ENCODE measurements at places on chromosomes 4 and X.

DNA sequence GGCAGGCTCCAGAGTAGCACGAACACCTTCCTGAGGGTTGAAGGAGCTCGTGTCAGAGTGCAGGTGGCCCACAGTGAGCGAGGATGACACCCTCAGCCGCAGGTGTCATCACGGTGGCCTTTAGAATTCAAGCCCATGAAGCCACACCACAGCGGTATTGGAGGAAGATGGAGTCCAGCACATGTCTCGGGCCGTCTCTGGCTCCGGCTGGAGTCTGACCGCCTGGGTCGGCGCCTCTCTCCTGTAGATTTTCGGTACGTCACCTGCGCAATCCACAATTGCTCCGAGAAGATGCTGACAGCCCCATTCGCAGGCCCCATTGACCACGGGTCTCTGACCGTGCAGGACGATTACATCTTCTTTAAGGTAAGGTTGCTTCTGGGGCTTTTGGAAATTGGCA, 229.4 kb upstream of the PSAPL1 start:
- DNase-seq, result no peak

GRCh38 chr4:185112104-185112503, 31.0 kb upstream of the SLC25A4 start:
- no peak for DNase-seq

GRCh38 chrX:30814978-30815377, 74.1 kb downstream of the TAB3 start:
- DNase-seq, result no peak

DNA sequence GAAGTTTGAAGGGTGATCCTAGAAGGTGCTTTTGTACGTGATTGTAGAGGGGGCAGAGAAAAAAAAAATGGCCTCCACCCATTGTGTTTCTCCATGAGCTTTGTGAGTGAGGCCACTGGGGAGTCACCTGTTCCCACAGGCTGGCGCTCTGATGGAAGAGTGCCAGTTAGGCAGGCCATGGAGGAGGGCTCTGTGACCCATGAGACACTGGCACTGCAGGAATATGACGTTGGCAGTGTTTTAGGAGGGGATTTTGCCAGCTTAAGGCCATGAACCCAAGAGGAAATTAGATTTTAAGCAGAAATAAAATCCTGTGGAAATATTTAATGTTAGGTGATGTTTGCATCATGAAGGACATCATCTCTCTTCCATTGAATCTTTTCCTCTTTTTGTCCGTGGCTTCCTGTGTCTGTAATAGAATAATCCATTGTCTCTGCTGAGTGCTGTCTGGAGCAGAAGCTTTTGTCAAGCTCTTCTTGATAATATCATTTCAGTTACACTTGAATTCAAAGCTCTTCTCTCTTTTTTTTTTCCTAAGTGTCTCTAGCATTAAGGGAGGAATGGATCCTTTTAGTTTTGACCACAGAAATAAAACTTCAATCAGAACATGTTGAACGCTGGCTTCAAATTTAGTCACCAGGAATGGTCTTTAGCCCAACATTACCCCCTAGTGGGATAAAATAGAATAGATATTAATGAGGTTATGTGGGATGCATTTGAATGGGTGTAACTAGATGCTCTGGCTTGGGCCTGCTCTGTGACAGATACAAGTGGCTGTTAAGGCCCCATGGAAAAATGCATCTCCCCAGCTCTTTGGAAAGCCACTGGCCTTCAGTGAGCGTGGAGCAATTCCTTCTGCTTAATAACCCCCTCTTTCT, 41.0 kb upstream of the UCP1 start:
- peak; percentile 65 for DNase-seq

DNA sequence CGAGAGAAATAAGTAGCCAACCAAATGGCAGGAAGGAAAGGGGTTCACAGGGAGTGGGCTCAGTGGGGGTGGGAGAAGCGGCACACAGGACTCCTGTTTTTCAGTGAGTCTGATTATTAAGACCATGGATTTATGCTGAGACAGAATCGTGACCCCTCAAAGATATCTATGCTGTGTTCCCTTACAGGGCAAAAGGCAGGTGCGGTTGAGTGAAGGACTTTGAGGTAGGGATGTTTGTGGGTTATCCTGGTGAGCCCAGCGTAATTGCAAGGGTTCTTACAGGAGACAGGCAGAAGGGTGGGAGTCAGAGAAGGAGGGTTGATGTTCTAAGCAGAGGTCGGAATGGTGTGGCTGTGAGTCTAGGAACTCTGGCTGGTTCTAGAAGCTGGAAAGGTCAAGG, 73.0 kb downstream of the EVC start:
- DNase-seq, result no peak

DNA sequence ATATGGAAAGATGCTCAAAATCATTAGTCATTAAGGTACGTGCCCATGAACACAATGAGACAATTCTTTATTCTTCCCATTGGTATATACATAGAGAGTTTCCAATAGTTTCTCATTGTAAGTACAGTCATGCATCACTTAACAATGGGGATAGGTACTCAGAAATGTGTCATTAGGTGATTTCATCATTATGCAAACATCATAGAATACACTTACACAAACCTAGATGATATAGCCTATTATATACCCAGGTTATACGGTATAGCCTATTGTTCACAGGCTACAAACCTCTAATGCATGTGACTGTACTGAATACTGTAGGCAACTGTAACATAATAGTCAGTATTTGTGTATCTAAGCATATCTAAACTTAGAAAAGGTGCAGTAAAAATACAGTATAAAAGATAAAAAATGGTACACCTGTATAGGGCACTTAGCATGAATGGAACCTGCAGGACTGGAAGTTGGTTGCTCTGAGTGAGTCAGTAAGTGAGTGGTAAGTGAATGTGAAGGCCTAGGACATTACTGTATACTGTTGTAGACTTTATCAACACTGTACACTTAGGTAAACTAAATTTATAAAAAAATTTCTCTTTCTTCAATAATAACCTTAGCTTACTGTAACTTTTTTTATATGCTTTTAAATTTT, 49.6 kb downstream of the KLHL13 start:
- DNase-seq, result peak; percentile 69

GRCh38 chr4:165631912-165632311, 241.1 kb upstream of the TLL1 start:
- peak; percentile 88 for DNase-seq

DNA sequence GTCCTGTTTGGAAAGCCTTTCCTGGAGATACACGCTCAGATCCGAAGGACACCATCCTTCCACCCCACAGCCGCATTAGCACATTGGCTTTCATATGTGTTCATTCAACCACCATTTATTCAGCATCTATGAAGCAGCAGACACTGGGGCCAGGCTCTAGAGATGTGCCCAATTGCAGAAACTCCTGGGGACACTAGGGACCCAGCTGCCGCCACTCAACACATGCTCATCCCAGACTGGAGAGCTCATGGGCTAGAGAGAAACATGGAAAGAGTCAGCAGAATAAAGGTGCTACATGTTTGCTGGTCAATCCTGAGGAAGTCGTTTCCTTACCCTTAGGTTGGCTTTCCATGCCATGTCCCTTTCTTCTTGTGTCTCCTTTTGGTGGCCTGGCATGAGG, 7.6 kb downstream of the CTAG1A start:
- no peak for DNase-seq

GRCh38 chrX:7071390-7071789, 76.1 kb upstream of the STS start:
- DNase-seq, result no peak

GRCh38 chrX:40104630-40104984, 6.8 kb upstream of the BCOR start:
- DNase-seq, result peak; percentile 50

DNA sequence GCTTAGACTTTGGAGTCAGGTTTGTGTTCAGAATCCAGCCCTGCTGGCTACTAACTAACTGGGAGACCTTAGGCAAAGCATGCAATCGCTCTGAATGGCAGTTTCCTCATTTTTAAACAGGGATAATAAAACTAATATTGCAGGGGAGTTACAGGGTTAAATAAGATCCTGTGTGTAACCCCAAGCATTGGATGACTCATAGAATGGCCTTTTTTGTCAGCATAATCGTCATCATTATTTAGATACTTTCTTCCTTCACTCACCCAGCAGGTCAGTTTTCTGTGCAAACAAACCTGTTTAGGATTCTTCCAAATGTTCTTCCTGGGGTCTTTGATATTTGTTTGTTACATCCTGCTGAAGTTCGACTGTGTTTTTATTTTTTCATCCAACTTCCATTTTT, 208.2 kb downstream of the EVC2 start:
- no peak for DNase-seq

DNA sequence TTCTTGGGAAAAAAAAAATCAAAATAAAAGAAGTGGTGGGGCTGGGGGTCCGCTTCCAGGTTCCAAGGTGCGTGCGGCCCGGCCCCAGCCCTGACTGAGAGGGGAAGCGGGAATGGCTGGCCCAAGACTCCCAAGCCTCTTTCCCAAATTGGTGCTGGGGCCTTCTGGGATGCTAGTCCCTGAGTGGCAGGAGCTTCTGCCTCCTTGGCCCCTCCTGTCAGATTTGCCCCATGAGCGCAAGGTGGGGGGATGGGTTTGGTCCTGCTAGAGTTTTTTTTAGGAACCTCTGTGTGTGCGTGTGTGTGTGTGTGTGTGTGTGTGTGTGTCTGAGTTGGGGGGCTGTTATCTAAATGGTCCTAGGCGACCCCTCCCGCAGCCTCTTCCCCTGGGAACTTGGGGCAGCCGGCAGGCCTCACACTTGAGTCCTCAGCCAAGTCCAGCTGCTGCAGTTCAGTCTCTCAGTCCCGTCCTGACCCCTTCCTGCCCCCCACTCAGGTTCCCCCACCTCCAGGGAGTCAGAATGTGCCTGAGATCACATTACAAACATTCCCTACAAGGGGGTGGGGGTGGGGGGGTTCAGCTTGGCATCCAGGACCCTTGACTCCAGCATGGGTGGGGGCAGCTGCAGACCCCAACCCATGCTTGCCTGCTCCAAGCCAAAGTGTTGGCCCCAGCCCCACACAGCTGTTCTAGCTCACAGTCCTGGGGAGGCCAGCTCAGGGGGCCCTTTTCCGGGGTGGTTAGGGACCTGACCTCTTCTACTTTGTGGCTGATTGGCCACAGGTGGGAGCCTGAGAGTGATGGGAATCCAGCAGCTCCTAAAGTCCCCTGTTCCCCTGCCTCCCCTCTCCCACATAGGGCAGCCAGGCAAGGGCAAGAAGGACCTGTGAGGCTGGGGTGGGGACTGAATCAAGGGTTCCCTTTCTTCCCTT, 4.0 kb downstream of the EFNB1 start:
- no peak for DNase-seq

- no peak for DNase-seq
Observed at GRCh38 chr4:158080354-158080753, 92.5 kb downstream of the GASK1B start.

GRCh38 chr4:127995776-127996175, 30.6 kb downstream of the ABHD18 start:
- no peak for DNase-seq

GRCh38 chr4:41883988-41884734, 51.1 kb upstream of the TMEM33 start:
- no peak for DNase-seq

DNA sequence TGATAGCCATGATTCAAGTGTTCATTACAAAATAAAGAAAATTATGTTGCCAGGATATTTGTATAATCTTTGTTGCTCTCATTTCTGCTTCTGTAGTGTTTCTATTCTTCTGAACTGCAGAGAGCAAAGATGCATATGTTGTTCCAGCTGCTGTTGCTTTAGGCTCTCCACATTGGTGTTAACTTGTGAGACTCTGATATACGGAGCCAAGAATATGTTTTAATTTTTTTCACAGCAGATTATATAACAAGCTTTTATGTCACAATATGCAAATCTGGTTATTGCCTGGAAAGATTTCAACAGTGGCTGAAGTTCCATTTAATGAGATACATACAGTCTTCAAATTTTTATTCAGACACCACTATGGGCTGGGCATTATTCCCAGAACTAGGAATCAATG, 655.0 kb downstream of the GRXCR1 start:
- no peak for DNase-seq

GRCh38 chrX:11533199-11533651, 132.5 kb downstream of the ARHGAP6 start:
- peak; percentile 76 for DNase-seq

GRCh38 chr4:60033826-60034225, 1166.3 kb upstream of the ADGRL3 start:
- peak; percentile 31 for DNase-seq

GRCh38 chr4:137394018-137394417, 138.3 kb downstream of the PCDH18 start:
- DNase-seq, result peak; percentile 8

DNA sequence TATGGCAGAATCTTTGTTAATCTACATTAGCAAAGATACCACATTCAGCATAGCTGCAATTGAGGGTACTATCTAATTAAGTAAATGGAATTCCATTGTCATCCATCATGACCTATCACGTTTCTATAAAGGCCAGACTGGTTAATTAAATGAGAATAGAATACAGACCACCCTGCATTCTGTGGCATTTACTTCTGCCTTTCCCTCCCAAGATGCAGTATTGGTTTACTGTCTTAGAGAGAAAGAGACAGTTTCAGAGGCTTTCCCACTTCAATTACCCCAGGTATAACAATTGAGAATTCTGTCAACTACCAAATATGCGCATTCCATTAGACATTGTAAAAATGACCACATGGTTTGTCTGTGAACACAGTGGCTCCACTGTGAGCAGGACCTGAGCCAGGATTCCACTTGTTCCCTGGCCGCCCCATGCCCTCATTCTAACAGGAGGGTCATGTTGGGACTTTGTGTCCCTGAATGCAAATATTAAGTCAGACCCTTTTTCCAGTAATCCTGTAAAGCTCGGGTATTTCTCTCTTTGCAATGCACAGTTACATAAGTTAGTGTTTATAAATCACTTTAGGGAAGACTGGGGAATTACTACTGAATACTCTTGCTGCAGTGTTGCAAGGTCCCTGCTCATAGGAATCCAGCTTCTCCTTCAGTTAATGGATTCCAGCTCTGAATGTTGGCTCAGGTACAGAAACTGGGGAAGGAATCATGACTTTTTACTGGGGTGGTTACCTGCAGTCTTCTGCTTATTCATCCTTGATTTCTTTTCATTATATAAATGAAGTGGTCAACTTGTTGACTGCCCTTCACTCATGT, 261.0 kb downstream of the PDGFC start:
- no peak for DNase-seq

- DNase-seq, result no peak
Observed at GRCh38 chr4:174553031-174553430, 30.7 kb upstream of the HPGD start.

DNA sequence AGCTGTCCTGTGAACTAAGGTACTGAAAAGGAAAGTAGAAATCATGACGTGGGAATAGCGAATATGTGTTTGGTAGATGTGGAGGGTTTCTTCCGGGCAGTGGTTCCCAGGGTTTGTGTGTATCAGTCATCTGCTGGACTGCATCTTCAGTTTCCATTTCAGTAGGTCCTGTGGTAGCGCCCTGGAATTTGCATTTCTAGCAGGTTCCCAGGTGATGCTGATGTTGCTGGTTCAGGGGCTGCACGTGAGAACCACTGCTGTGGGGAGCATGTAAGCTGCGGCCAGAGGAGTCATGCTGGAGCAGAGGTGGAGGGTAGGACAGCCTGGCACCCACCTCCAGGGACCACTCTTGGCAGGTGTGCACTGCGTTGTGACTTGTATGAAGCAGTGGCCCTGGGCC, 47.1 kb downstream of the ARHGAP10 start:
- DNase-seq, result no peak

DNA sequence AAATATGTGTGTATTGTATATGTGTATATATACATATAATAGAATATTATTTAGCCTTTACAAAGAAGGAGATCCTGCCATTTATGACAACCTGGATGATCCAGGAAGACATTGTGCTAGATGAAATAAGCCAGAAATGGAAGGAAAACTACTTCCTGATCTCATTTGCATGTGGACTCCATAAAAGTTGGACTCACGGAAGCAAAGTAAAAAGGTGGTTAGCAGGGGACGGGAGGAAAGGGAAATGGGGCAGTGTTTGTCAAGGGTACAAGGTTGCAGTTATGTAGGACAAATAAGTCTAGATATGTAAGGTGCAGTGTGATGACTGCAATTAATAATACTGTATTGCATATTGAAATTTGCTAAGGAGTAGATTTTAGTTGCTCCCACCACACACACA, 331.1 kb upstream of the FSTL5 start:
- DNase-seq, result no peak

Measured in NCI-H146 (cell line).